Mesenchymal stem cell (in vitro differentiated cells and primary cell): ENCODE measurements at places on chromosomes 5 and 9.

GRCh38 chr5:164002214-164002613 lies 496.8 kb downstream of the MAT2B start:
- DNase-seq = peak; percentile 1

GRCh38 chr5:83102364-83102980 lies 25.1 kb downstream of the XRCC4 start:
- DNase-seq = peak; percentile 24

DNA sequence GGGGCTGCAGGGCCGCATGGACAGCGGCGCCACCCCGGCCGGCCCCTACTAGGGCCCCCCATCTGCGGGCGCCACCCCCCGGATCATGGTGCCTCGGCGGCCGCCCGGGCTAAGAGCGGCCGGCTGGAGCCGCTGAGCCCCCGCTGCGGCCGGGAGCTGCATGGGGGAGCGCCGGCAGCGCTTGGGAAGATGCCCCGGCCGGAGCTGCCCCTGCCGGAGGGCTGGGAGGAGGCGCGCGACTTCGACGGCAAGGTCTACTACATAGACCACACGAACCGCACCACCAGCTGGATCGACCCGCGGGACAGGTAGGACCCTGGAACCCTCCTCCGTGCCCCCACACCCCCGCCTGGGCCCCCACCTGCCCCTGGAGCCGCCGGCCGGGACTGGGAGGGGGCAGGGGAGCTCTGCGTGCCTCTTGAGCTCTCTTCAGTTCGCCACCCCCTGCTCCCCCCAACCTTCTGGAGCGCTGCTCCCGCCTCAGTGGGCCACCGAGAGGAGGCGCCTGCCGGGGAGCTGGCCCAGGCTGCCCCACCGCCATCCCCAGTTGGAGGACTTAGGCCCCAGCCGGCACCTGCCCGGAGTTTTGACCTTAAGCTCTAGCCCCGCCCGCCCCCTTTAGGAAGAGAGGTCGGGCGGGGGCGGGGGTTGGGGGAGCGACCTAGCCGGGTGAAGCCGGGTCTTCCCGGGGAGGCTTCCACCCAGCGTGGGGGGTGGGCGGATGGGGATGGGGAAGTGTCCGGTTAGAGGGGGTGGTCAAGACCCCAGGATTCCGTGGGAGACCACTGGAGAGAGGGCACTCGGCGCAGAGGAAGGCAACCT lies 730 bp downstream of the WWC1 start:
- peak; percentile 25 for DNase-seq

- DNase-seq = peak; percentile 41
Measured at GRCh38 chr5:124697501-124697900, 48.9 kb downstream of the ZNF608 start.

DNA sequence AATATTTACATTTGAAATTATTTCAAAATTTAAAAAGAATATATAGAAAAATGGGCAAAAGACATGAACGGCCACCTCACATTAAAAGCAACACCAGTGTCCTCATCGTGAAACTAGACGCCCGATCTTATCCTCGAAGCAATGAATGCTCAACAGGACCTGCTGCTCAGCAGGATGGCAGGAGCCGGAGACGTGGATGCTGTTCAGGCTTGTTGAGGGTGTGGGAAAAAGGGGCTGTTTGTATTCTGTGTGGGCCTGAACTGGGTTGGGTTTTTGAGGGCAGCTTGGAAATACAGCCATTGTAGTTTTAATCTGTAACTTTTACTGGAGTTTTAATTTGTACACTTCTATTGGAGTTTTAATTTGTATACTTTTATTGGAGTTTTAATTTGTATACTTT lies 20.3 kb downstream of the EXOC3 start:
- DNase-seq = no peak

DNA sequence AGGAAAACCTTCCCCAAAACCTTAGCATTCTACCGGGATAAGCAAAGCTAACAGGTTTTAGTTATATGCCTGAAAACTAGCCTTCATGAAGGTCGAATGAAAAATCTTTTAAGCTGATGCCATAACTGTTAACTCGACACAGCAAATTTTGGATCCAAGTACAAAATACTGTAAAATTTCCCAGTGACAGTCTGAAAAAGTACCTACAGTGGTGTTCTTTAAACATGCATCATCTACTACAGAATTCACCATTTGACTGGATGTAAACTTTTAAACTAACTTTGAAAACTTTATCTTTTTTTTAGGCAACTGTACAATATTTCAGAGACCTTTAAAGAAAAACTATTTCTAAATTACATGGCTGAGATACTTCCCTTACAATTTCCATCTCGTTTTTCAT lies 791 bp downstream of the RAPGEF6 start:
- DNase-seq = peak; percentile 28

DNA sequence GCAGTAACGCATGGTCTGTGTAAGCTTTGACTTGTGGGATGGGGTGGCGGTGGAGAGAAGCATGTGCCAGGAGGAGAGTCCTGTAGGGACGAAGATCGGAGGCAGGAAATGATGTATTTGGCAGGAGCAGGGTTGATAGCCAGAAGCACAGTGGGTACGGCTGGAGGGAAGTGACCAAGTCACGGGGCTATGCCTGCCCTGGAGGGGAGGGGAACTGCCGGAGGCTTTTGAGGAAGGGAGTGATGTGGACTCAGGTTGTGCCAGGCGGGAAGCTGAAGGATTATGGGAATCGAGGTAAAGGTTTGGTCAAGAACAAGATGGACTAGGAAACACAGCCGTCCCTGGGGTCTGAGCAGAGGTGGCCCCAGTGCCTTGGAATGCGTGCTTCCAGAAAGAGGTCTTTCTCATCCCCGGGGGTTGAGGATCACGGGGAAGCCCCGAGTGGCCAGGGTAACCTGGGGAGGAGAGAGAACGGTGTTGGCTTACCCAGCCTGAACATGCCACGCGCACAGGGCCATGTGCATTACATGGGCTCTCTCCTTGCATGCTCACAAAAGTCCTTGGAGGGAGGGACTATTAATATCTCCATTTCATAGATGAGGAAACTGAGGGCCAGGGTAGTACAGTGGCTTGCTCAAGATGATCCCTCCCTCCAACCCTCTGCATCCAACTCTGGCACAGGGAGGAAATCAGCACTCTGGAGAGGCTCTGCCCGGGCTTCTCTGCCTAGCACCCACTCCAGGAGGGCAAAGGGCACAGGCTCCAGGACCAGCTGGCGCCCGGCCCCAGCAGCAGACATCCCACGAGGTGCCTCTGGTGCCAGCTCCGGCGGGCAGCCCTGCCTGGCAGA lies 253.8 kb downstream of the PBX3 start:
- DNase-seq = no peak

DNA sequence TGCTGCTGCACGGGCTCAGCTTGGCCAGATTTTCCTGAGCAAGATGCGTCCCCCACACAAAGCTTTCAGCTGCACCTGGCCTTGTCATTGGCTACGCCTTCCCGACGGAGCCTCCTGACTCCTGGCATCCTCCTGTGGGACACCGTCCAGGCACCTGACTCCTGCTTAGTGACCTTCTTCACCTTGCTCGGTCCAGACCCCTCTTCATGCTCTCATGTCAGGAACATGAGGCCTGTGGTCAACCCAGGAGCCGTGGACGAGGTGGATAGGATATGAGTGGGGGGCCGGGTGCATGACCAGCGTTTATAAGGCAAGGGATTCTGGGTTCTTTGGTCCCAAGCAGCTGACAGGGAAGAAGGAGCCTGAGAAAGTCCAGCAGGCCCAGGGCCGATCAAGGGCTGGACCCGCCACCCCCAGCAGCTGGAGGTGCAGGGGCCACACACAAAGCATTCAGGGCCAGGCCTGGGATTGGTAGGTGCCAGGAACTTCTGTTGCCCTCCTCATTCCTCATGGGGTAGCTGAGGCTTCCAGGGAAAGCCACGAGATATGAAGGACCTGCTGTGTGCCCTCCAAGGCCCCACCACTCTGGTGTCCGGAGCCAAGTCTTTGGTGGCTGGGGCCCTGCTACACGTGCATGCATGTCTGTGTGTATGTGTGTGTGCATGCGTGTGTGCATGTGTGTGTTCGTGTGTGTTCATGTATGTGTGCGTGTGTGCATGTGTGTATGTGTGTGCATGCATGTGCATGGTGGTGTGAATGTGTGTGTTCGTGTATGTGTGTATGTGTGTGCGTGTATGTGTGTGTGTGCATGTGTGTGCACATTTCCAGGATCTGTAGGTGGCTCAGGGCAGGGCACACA lies 34.9 kb downstream of the SLC6A3 start:
- DNase-seq = no peak

GRCh38 chr5:10254686-10255085 lies 4.6 kb downstream of the CCT5 start:
- no peak for DNase-seq

- DNase-seq = no peak
Measured at GRCh38 chr9:124215956-124216355, 41.8 kb upstream of the NEK6 start.

DNA sequence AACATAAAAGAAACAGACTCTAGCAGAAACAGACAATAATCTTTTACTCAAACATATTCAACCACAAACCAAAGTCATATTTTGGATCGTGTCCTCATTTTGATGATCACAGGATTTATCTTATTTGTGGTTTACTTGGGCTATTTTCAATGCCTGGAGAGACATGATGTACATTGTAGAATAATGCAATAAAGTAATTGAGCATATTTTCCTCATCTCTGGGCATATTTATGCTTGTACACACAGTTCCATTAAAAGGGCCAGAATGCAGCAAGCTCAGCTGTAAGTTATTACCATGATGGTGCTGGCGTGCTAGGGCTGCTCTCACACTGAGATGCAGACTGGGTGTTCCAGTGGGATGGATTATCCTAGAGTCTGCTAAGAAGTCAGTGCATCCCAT lies 456.7 kb downstream of the TLE4 start:
- no peak for DNase-seq

DNA sequence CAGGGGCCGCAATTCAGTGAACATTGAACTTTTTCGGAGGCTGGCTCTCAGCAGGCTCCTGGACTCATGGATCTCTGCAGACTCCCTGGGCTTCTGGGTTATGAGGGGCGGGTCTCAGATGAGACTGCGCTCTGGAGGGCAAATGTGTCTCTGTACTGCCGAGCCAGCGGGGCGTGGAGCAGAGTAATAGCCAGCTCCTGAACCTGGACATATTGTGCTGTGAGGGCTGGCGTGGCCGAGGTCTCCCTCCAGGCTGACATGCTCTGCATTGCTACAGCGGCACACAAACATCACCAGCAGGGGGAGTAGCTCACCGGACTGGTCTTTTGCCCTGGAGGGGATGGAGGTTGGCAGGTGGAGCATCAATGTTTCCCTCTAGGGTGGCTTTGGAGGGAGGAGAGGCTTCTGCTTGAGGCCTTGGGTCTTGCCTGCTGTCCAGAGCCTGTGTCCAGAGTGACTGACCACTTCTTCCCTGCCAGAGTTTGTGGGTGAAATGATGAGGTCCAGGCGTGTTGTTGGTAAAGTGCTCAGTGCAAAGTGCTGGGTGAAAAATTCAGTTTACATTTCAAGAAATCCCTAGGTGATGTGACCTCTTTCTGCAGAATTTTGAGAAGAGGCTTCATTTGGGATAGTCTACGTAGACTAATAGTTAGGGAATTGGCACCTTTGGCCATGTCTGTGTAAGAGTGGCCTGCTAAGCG lies 10.9 kb upstream of the GADD45G start:
- peak; percentile 44 for DNase-seq
